ENCODE measurements at places on chromosomes 1 and 21.

DNA sequence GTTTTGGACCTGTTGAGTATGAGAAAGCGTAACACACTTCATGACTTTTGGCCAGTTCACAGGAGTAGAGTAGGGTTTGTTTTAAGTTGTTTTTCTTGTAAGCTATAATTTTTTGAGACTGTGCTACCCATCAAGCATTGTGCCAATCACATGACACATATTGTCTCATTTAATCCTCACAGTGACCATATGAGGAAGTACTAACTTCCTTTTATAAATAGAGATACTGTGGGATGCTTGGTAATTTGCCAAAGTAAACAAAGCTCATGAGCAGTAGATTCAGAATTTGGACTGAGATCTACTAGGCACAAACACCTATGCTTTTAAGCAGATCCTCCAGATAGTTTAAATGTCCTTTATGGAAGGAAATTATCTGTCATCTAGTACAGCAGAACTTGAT lies 178.3 kb downstream of the CACNA1E start:
- DNase-seq = no peak

GRCh38 chr1:24386241-24386640 lies 27.3 kb downstream of the STPG1 start:
- DNase-seq = no peak

- DNase-seq = no peak
Measured at GRCh38 chr1:89310976-89311375, 38.3 kb upstream of the GBP5 start.

DNA sequence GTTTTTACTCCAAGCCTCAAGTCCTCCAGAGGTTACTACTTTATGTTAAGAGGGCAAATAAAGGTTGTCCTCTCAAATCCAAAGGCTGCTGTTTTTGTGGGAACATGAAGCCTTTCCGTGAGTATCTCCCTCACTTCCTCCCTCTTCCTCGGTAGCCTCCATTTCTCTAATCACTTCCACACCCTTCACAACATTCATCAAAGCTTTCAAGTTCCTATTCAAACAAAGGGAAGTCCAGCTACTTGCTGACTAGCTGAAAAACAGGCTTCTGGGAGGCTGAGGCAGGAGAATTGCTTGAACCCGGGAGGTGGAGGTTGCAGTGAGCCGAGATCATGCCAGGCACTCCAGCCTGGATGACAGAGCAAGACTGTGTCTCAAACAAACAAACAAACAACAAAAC lies 6.6 kb upstream of the CD48 start:
- DNase-seq = no peak

- DNase-seq = no peak
Measured at GRCh38 chr21:42037943-42038342, 27.8 kb upstream of the ZBTB21 start.

Data from AG09319 (cell line).